ENCODE measurements at places on chromosomes 5 and 9.

DNA sequence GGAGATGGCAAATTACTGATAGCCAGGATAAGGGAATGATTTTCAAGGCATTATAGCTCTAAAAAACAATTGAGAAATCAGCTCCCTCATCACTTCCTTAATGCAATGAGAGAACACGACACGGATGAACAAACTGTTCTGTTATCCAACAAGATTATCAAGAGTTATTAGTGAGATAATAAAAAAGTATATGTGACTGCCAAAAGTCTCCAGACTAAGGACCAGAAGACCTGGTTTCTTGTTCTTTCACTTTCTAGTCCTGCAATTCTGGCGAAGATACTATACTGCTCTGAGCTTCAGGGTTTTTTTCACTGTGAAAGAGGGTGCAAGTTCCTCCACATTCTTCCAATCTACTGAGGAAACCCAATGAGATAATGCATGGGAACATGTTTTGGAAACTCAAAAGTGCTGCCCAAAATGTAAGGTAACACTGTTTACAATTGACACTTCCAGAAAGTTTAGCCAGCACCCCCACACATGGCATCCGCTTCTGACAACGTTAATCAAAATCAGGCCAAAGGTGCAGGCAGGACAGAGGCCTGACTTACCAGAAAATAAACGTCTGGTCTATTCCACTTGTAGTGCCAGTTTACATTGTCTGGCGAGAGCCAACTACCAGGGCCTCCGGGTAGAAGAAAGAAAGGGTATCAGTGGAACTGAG is 254.2 kb downstream of the DOCK8 start:
- DNase-seq: no peak

DNA sequence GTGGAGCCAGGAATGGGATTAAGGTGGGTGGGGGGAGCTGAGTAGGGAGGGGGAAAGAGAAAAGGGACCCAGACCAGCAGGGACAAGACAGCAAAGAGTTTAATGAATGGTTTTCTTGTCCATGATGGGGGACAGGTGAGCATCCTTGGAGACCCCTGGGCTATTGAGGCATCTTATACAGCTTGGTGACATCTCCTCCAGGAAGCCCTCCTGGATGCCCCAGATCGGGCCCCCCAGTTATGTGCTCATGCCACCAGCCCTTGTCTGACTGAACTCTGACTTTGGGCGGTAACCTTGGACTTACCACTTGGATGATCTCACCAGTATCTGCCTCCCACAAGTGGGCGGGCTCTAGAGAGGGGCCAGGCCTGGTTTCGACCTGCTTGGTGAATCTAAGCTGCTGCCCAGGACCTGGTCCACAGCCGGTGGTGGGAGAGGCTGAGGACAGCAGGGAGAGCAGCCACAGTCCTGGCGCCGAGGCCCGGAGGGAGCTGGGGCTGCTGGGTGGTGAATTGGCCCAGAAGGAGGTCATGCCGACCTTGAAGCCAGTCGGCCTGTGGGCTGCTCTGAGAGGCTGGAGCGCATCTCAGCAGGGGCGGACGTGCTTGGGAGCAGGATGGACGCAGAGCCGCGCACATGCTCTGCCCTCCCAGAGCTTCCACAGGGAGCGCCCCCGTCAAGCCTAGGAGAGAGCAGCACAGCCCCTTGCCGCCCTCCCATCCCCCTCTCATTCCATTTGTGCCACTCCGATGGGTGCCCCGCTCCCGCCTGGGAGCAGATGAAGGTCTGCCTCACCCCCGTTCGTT is 36.2 kb downstream of the UNC5A start:
- peak; percentile 48 for DNase-seq

DNA sequence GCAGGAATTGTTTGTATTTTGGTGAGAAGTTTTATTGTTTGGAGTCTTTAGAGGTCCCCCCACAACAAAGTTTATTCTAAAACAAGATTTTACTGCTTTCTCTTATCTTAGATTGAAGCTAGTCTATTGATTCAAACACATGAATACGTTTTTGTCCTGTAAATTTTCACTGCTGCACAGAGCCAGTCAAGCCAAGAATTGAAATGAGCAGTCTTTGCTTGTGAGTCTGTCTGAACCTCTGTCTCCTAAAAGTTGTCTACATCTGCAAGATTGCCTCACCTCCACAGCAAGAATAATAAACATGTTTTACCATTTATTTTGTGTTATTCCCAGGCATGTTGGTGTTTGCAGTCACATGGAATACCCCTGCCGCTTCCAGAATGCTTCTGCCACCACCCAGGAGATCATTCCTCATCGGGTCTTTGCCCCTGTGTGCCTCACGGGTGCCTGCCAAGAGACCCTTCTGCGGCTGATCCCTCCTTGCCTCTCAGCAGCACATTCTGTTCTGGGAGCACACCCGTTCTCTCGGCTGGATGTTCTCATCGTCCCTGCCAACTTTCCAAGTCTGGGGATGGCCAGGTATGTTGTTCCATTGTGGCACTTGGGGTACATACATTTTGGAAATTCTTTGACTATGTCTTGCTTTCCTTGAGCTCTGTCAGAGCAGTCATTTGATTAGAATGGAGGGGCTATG is 74.1 kb downstream of the AOPEP start:
- no peak for DNase-seq

GRCh38 chr5:65778126-65778525 is 56.1 kb downstream of the NLN start:
- no peak for DNase-seq
